ENCODE measurements at places on chromosomes 16 and 17.

DNA sequence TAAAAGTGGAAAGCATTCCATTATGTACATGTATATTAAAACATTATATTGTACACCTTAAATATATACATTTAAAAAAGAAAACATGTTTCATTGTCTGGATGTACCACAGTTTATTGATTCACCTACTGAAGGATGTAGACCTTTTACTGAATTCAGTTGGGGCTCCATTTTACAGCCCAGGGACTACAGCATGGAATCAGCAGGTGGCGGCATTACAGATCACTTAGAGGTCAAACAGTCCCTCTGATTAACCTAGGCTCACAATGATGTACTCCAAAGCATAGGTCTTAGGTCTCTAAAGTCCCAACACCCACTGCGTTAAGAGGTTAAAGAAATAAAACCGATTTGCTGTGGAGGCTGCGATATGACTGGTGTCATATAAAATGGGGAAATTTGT is 490.9 kb downstream of the SHISA9 start:
- no peak for DNase-seq

DNA sequence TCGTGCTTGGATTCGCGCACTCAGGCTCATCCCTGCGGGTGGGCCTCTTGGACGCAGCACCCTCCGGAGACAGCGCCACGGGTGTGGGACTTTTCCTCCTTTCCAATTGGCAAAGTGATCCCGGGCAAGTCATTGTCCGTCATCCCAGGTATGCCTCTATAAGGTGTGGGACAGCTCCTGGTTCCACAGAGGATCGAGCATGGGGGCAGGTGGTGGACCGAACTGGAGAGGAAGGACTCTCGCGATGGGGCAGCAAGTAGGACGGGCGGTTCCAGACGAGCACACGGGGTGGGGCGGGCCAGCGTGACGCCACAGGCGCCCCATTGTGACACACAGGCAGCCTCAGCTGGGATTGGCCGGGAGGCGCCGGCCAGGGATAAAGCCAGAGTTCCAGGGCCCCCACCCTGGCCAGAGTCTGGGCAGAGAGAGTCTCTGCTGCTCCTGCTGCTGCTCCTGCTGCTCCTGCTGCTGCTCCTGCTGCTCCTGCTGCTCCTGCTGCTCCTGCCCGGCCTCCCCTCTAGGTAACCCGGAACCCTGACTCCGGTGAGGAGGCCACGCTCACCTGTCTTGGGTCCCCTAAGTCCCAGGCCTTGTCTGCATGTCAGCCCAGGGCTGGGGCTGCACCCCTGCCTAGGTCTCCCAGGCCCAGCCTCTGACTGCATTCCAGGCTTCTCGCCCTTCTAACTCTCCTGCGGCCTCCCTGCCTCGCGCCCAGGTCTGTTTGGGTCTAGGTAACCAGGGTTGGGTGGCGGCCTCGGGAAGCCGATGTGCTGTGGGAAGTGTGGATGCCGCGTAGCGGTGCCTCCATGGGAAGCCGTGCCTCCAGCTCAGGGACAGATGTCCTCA is 38.5 kb upstream of the SLC47A1 start:
- DNase-seq: no peak

DNA sequence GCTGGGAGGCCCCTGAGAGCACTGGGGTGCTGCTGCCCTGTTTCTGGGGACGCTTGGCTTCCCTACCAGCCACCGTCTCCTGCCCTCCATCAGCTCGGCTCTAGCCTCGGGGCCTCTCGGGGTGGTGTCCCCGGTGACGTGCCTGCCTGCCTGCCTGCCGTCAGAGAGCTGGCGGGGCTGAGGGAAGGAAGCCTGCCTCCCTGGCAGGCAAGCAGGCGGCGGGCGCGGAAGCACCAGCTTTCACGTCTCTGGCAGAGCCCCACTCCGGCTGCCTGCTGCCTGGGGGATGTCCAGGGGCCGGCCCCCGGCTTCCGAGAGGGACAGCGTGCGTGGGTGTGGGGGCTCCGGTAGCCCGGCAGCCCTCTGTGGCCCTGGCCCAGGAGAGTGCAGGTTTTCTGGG is 9.3 kb downstream of the CENPX start:
- DNase-seq: no peak

GRCh38 chr17:73541111-73541510 is 103.1 kb downstream of the SDK2 start:
- no peak for DNase-seq

DNA sequence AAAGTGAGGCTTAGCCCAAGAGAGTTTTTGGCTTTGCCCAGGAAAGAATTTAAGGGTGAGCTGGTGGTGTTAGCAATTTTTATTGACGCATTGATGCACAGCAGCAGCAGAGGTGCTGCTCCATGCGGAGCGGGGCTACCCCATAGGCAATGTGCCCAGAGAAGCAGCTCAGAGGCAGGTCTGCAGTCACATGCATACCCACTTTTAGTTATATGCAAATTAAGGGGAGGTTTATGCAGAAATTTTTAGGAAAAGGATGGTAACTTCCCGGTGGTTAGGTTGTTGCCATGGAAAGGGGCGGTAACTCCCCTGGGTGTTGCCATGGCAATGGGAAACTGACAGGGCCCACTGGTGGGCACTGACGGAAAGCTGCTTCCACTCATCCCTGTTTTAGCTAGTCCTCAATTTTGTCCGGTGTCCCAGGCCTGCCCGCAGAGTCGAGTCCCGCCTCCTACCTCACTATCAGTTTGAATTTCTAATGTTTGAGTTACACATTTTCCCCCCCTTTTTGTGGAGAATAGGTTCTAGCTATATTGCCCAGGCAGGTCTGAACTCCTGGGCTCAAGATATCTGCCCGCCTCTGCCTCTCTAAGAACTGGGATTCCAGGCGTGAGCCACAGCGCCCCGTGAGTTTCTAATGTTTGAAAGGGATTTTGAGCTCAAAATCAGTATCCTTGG is 10.4 kb upstream of the GJD3 start:
- DNase-seq: no peak

GRCh38 chr17:1566505-1567199 is 4.1 kb upstream of the PITPNA start:
- DNase-seq: no peak

GRCh38 chr16:55478827-55479429 is at the start of gene MMP2:
TSS of gene MMP2 (plus strand) at chr16:55479198. CDS start at chr16:55479480, 282 bp downstream.
- DNase-seq: peak; percentile 77

GRCh38 chr17:40582328-40582901 is 17.1 kb upstream of the CCR7 start:
- no peak for DNase-seq

- DNase-seq: no peak
Observed at GRCh38 chr16:88284626-88285513, 97.9 kb upstream of the ZNF469 start.

DNA sequence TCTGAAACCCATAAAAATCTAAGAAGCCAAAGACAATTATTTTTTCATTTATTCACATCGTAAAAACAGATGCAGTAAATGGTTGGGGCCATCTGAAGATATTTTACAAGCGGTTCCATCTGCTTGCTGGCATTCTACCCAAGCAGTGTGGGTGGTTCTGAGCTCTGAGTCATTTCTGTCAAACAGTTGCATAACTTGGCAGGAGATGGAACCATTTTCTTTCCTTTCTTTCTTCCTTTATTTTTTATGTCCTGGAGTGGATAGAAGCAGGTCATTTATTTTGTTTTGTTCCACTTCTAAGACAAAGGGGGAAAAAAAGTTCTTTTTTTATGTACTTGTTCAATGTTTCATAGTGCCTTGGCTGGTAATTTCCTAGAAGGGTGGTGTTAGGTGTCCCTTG is 1151.9 kb upstream of the GOT2 start:
- peak; percentile 91 for DNase-seq

- no peak for DNase-seq
Observed at GRCh38 chr16:30474074-30474452, 1.5 kb downstream of the ITGAL start.

GRCh38 chr17:28526381-28526780 is 20.2 kb downstream of the FOXN1 start:
- no peak for DNase-seq

DNA sequence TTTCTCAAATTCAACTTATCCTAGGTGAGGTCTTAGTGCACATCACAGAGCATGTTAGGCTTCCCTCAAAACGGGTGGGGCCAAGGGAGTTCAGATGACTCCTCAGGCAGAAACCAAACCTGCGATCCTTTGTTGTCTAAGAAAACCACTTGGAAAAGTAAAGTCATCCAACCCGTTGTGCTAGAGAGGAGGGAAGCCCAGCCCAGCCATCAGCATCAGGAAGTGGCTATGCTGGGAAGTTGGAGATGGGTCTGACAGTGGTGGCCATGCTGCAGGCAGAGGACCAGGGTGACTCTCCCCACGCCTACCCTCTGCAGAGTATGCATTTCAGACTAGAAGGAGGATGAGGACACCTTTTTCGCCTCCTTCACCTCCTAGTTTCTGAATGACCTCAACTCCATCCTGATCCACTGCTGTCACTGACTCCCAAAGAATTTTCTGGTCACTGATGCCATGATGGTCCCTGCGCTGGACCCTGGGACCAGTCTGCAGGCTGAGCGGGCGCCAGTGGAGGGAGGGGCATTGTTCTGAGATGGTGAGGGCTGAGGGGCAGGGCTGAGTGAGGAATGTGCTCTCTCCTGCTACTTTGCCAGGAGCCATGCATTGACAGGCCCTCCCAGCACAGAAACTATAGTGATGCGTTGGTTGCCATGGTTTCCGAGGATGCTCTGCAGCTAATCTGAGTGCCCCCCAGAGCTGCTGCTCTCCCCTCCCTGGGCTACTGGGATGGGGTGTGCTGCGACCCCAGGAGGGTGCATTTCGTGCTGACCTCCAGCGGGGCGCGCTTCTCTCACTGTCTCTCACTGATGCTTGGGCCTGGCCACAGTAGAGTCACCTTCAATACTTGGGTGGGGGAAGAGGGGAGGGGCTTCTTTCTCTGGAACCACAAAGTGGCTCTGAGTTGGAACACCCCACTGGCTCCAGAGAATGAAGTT is 20.4 kb downstream of the ALOX12B start:
- no peak for DNase-seq

GRCh38 chr16:67339453-67339852 is 12.8 kb downstream of the LRRC36 start:
- no peak for DNase-seq

DNA sequence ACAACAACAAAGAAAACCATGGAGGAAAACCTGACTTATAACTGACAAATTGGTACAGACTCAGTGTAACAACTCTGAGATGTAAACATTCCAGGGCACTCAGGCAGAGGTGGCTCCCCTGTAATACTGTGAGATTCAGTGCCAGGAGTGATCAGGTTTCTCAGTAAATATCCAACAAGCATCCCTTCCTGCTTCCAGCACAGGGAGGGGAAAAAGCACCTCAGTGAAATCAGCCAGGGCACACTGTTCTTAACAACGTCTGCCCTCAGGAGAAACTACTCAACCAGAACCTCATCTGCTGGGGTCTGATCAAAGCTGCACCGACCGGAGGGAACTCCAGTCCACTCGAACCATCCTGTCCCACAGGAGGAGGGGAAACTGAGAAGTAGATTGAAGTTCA is 52.3 kb downstream of the AMFR start:
- DNase-seq: no peak

GRCh38 chr16:5187402-5187952 is 89.9 kb upstream of the EEF2KMT start:
- no peak for DNase-seq

DNA sequence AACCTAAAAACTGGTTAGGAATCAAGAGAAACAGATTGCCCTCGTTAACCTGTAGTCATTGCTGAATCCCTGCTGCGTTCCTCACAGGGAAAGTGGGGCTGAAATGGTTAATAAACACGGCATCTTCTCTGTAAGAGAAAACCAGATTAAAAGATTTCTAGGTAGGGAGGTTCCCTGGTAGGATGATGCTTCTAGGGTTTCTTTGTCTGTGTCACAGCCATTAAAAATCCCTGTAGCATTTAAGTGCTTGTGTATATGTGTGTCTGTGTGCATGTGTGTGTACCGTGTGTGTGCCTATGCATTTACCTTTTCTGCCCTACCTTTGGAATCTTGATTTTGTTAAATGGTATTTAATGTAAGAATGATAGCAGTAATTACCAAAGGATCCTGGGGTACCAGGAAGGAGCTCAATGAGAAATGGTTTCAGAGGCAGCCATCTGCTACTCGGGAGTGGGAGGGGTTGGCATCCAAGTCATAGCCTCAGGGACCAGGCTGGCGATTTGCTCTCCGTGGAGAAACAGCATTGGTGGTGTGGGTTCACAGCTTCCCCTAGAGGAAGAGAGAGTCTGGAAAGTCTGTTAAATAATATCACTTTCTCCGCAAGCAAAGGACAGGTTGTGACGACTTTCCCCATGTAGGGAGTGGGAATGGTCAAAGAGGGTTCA is 177.1 kb downstream of the HS3ST4 start:
- no peak for DNase-seq

GRCh38 chr17:40361063-40361924 is 3.2 kb downstream of the GJD3 start:
- DNase-seq: no peak

DNA sequence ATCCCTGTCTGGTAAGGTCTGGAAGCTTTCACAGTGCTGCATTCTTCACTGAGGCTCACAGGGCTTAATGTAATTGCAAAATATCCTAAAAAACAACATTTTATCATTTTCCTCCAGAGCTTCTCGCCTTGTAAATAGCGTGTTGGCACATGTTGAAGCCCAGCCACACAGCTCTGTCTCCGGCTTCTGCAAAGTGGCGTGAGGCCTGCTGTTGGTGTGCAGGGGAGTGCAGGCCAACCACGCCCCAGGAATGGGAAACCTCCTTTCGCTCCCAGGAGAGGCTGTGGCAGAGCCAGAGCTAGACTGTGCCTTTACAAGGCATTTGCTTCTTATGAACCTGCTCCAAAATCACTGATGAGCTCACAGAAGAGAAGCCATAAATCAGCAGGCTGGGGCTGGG is 248.2 kb upstream of the MAF start:
- no peak for DNase-seq

GRCh38 chr16:64948056-64948455 is 173.8 kb downstream of the CDH11 start:
- DNase-seq: no peak

GRCh38 chr17:78924481-78925151 is 571 bp downstream of the TIMP2 start:
- no peak for DNase-seq

DNA sequence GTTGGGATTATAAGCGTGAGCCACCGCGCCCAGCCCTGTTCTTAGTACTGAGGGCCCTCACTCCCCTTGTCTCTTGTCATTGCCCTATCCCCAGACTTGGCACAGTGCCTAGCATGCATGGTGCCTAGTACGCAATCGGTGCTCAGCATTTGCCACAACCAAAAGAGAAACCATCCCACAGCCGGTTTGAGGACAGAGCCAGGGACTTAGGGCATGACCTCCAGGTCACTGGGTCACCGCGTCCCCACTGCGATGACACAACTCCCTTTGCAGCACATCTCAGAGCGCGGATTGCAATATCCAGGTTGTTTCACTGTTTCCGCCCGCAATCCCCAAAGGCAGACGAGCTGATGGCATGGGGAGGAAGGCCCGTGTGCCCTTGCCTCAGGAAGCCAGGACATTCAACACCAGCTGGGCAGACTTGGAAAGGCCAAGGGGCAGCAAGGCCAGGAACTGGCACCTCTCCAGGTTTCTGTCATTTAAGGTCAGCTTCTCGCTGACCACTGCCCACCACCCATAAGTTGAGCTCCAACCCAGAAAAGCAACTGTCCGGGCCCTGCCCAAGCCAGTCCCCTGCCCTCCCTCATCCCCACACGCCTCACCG is 274.5 kb downstream of the MRTFB start:
- no peak for DNase-seq

GRCh38 chr16:65697065-65697464 is 575.2 kb upstream of the CDH11 start:
- DNase-seq: no peak
